ENCODE measurements at places on chromosomes 4 and X.

DNA sequence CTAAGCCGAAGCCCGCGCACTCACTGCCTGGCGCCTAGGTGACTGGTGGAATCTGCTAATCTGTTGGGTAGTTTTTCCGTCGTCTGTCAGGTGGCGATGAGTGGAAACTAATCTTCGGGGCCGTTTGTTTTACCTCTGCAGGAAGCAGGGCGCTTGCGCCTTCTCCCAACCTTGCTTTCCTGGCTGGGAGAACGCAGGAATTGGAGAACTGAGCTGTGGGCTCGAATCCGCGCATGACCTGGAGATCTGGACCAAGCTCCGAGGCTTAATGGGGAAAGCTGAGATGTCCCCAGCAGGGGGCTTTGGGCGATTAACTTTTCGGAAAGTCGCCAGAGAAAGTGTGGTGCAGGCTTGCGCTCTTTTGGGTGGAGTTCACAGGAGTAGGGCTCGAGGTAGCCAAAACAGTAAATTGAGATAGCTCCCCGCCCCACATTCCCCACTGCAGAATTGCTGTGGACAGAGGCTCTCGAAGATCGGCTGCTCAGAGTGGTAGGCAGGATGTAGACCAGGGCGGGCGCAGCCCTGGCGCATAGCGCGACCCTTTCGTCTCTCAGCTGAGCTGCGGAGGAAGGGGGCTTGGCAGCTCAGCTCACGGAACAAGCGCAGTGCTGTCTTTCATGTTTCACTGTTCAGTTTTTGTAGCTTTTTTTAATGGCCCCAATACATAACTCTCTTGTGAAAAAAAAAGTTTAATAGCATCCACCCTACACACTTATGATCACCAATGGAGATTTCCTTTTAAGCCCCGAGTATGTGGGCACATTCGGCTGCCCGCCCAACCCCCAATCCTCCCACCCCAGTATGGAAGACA, 2.7 kb upstream of the FGF5 start:
- DNase-seq, result no peak

GRCh38 chr4:117987464-117987863, 46.8 kb upstream of the NDST3 start:
- no peak for DNase-seq

- DNase-seq, result no peak
These were observed 437.9 kb downstream of the AFF2 start for GRCh38 chrX:148938348-148938747.

DNA sequence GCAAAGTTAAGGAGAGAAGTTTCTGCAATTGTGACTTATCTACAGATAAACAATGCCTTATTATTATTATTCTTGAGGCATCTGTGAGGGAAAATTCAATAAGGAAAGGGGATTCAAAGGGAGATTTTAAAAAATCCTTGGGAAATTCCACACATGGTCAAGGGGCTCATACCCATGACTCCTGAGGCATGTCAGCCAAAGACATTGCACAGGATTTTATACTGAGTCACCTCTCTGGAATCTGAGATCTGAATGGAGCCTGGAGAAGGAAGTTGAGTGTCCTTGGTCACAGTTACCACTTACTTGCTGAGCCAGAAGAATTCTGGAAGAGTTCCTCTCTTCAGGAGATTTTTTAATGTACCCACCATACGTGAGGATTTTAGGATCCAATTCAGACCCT, 14.4 kb upstream of the CXCL8 start:
- no peak for DNase-seq

DNA sequence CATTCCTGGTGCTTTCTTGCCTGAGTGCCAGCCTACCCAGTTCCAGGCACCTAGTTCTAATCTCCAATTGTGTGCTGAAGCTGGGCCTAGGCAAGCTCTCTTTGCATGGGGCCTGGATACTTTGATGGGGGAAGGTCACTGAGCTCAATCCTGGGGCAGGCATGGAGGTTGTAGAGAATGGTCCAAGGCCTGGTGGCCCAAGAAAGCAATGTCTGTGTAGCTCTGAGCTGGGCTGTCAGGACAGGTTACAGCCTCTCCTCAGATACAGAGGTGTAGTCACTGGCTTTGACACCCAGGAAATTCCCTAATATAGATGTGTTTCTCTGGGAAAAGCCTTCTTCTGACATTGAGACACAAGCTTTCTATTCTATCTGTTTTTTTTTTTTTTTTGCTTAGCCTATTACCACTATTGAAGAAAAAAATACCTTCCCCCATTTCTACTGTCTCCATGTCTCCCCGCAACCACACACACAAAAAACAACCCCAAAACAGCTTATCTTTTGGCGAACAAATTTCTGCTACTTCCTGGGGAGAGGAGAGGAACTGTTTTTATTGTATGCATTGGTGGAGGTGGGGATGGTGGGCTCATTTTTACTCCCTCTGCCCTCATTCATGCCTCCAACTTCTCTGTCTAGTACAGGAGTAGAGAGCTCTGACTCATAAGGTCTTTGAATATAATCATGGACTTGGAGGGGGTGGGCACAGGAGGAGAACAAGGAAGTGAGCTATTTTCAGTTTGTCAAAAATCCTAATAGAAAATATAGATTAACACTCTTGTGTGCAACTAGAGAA, 66.7 kb upstream of the DHX15 start:
- no peak for DNase-seq

- DNase-seq, result no peak
These were observed 74.0 kb downstream of the SEL1L3 start for GRCh38 chr4:25788703-25789238.

DNA sequence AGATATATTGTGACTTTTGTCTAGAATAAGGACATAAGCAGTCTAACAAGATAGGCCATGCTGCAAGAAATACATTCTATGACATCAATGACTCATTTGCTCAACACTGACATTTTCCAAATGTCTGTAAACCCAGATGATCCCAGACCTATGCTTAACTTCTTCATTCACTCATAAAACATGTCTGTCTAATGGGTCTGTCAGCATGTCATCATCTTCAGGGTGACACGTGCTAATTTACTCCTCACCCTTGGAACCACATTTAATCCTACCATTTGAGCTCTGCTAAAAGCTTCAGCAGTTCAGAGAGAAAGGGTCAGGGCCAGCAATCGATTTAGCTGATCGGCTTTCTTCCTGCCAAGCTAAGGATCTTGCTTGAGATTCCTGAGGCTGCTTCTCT, 109.4 kb upstream of the MAP3K15 start:
- no peak for DNase-seq

DNA sequence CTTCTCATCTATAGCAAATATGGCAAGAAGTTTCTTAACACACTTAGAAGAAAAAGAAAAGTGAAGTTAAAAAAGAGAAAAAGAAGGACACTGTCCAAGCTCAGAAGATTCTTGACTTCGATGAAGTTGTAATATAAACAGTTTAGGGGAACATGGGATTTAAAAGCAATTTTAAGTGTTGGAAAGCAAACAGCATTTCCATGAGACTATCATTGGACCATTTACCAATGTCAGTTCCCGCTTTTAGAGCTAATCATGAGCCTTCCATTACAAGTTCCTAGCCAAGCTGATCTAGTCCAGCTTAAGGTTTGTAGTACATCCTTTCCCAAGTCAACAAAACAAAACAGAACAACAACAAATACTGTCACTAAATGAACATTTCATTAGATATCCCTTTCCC, 45.1 kb upstream of the FGF2 start:
- no peak for DNase-seq

- no peak for DNase-seq
These were observed 80.8 kb upstream of the ANK2 start for GRCh38 chr4:112968451-112969159.

GRCh38 chr4:118760493-118760892, 75.3 kb downstream of the METTL14 start:
- no peak for DNase-seq

DNA sequence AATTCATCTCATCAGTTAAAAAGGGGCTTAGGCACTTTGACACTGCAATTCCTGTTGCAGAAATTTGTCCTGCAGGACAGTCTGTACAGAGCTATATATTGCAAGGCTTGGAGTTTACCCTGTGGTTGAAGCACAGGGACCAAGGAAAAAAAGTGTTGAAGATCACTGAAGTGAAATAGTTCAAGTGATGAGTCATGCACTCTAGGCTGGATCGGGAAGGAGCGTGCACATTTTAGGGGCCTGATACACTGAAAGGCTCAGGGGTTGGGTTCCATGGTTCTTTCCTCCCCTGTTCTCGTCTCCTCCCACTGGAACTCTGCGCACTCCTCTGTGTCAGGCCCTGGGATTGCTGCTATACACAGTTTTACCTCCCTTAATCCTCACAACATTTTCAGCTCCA, 104.9 kb upstream of the ARMCX2 start:
- no peak for DNase-seq

DNA sequence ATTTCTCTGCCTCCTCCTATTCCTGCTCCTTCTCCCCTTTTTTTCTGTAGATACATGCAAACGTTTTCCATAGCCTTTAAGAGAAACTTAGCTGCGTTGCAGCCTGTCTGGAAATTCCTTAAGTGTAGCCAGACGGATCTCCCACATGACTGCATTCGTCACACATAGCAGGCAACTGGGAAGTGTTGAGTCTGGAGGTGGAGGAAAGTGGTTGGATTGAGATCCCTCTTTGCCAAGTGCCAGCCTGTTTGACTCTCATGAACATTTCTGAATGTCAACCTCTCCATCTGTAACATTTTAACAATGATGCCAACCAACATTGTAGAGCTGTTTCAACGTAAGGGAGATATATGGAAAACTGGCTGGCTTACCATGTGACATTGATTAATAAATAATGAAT, 45.1 kb upstream of the FAM9A start:
- DNase-seq, result no peak

GRCh38 chr4:147678796-147679549, 5.0 kb downstream of the PRMT9 start:
- no peak for DNase-seq

Data from K562 (cell line).